Left kidney (tissue), 8 donors: ENCODE measurements at places on chromosomes 1 and 21. TPM values are rescaled to one million over a fixed set of nuclear protein-coding genes. Genes with fewer than 3 reads are reported as not detected.

DNA sequence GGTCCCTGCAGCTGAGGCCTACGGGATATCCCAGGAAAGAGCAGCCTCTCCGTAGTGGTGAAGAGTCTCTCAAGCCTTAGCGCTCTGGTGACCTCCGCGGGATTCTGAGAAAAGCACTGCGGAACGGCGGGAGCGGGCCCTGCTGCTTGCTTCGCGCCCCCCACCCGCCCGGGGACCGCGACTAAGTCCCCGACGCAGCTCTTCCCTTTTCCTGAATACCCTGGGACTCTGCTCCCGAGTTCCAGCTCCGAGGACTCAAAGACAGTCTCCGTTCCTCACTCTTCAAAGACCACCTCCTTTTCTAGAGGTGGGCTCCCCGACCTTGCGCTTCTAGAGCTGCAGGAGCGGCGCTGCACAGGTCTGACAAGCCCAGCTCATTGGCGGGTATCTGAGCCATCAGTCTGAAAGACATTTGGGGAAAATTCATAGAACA lies 3.6 kb upstream of the PRRX1 start:
- no peak for DNase-seq

- DNase-seq: no peak
These were observed 19.8 kb downstream of the MIIP start for GRCh38 chr1:12039164-12039525.

The PITHD1 gene
- 68.4 TPM for polyA plus RNA-seq

GRCh38 chr1:109499081-109499480 lies 5.2 kb downstream of the CYB561D1 start:
- no peak for DNase-seq

- no peak for DNase-seq
These were observed 36.5 kb upstream of the RIPK4 start for GRCh38 chr21:41803316-41803715.

GRCh38 chr1:86594284-86594770 lies 47.4 kb downstream of the CLCA4 start:
- DNase-seq: no peak

DNA sequence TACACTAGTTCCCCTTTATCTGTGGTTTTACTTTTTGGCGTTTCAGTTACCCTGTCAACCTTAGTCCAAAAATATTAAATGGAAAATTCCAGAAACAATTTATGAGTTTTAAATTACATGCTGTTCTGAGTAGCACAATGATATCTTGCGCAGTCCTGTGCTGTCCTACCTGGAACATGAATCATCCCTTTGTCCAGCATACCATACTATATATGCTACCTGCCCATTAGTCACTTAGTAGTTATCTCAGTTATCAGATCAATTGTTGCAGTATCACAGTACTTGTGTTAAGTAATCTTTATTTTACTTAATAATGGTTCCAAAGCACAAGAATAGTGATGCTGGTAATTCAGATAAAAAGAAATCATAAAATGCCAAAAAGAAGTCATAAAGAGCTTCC lies 52.7 kb downstream of the AGBL4 start:
- no peak for DNase-seq
